NCI-H69 (cell line): ENCODE measurements at places on chromosomes 6 and 20.
A peak's percentile ranks its signal among the peaks of the same experiment; 100 is the strongest.

DNA sequence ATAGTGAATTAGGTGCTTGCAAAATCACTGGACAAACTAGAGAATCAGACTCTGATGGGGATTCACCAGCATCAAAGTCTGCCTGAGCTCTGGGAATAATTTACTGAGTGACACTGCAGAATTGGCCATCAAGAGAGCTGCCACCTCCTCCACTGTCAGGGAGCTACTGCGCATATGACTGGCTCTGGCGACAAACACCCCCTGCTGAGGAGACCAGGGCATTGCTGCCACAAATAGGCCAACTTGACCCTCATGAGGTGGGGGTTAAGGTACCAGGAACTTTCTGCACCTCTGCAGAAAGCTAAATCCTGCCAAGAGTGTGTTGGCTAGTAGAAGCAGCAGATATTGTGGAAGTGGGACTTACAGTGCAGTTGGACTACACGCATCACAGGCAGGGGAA, 88.0 kb downstream of the CDS2 start:
- DNase-seq = no peak

DNA sequence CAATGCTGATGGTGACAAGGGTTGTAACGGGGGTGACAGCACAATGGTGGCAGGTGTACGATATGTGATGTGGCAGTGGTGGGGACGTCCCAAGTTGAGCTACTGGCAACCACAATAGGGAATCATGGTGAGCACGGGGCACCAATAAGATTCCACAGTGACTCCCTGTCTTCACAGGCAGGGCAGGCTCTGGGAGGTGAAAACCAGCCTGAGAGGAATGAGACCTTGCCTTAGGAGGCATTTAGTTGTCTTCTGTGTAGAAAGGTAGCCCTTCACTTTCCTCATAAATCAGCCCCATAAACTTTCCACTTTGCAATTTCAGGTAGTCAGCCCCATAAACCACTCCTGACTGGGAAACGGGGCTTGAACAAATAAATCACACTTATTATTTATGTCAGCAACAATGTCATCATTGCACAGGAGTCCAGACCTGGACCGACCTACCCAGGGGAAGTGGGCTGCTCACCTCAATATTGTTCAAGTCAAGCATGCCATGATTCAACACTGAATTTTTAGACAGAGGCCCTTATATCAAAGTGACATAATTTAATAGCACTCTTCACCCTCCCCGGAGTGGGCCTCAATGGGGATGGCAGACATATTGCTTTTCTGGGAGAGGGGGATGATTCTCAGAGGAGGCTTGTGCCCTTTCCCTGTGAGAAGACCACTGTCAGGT, 150.8 kb downstream of the CDC5L start:
- DNase-seq = no peak

DNA sequence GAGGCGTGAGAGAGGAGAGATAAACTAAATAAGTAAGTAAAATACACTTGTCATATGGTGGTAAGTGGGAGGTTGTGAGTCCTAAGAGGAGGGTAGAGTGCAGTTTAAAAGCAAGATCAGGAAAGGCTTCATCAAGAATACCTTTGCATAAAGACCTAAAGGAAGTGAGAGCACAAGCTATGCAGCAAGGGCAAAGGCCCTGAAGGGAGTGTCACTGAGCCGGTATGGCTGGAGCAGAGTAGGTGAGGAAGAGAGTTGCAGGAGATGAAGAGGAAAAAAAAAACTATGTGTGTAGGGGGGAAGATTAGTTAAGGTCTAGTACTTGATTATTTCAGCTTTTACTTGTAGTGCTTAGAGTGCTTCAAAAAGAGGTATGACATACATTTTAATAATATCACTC, 11.0 kb downstream of the DNAAF9 start:
- DNase-seq = no peak

DNA sequence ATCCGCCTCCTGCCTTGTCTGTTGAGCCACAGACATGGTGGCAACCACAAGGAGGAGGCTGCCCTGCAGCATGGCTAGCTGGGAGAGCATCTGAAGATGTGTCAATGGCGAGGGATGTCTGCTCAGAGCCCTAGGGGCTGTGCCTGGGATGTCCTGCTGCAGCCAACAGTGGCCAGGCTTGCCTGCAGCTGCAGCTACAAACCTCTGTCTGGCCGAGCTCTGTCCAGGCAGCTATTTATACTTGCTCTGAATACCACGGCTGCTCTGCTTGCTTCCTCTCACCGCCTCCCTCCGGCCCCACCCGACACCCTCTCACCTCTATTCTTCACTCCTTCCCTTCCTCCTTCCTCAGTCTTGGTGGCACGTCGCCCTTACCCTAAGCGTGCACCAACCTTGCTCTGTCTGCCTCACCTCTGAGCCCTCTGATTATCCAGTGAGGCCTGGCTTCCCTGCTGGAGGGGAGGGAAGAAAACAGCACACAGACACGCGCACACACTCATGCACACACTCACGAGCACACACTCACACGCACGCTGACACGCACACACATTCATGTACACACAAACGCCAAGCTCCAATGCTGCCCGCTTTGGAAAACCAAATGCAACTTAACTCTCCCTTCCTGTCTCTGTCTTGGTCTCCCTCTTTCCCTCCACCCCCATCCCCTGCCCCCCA, at the start of gene ANGPT4:
Gene ANGPT4, minus strand, starts transcription at position 210 of the 675 bp plus-strand sequence. Its CDS starts 120 bp downstream, at position 90.
- DNase-seq = no peak

DNA sequence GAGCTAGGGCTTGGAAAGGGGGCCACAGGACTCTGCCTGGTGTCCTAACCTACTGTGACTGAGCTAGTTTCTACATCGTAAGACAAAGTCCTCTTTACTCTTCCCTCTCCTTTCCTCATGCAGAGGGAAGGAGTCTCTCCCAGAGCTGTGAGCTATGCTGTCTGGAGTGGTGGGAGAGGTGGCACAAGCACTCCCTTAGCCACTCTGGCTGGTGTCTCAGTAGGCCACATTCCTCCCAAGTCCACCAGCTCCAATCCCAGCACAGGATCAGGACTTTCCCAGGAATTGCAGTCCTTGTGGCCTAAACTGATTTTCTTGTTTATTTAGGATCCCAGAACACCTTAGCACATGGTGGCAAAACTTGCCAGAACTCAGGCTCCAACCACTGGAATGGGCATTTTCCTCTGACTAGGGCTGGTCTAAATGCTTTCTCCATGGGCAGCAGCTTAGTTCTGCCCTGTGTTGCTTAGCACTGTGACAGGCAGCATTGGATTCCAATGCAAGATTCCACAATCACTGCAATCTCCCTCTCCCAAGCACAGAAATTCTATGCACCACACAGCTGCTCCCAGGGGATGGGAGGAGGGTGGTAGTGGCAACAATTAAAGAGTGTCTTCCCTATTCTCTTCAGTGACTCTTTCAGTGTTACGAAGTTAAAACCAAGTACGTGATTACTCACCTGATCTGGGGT, 733.3 kb downstream of the HACE1 start:
- no peak for DNase-seq

GRCh38 chr6:38901802-38902522, 146.6 kb upstream of the GLP1R start:
- DNase-seq = no peak

- DNase-seq = no peak
Observed at GRCh38 chr6:156911581-156911980, 134.4 kb downstream of the ARID1B start.

DNA sequence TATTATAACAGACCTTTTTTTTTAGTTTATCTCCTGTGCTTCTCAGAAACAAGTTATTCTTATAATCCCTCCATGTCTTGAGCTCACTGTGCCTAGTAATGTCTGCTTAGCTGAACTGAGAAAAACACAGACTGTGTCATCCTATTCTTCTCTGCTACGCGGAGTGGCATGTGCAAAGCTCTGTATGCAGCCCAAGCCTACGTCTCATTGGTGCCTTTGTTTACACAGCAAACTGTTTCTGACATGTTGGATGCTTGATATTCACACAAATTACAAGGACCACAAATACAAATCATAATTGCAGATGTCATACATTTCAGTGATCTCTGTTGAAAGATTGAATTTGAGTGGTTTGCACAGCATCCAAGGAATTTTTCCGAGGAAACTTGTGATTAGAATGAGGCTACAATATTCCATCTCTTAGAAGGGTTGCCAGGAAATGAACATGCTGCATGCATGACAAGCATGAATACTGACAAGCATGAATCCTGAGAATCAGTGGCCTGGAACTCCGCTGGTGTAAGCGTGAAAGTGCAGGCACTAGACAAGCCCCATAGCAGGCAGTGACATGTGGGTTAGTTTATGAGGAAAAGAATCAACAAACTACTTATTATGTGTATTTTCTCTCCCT, 128.4 kb upstream of the SGK1 start:
- peak; percentile 9 for DNase-seq

DNA sequence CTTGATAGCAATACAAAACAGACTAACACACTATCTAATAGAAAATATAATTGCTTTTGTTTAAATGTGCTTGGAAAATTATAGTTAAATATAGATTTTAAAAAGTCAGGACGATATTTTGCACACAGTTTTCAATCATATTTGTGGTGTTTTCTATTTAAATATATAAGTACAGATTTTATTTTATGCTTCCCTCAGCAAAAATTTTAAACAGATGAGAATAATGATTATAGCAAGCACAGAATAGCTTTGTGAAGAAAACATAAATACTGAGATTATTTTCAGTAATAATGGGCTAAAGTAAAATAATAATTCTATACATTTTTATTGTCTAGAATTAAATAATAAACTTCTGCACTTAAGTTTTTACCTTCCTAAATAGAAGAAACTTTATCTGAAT, 809.4 kb downstream of the PHF3 start:
- no peak for DNase-seq

GRCh38 chr6:163468738-163469137, 54.2 kb downstream of the QKI start:
- peak; percentile 81 for DNase-seq

DNA sequence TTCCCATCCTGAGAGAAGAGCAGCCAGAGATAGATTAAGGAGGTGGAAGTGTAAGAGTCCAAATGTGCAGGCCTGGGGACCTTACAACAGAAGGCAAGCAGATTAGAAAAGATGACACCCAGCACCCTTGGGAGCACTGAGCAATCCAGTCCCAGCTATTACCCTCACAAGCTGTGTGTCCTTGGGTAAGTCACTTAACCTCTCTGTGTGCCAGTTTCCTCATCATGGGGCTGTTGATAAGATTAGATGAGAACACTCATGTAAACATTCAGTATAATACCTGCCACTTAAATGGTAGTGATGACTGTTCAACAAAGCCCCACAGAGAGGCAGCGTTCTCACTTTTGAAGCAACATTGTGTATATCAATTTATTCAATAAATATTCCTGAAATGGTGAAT, 114.8 kb upstream of the CST7 start:
- peak; percentile 19 for DNase-seq

DNA sequence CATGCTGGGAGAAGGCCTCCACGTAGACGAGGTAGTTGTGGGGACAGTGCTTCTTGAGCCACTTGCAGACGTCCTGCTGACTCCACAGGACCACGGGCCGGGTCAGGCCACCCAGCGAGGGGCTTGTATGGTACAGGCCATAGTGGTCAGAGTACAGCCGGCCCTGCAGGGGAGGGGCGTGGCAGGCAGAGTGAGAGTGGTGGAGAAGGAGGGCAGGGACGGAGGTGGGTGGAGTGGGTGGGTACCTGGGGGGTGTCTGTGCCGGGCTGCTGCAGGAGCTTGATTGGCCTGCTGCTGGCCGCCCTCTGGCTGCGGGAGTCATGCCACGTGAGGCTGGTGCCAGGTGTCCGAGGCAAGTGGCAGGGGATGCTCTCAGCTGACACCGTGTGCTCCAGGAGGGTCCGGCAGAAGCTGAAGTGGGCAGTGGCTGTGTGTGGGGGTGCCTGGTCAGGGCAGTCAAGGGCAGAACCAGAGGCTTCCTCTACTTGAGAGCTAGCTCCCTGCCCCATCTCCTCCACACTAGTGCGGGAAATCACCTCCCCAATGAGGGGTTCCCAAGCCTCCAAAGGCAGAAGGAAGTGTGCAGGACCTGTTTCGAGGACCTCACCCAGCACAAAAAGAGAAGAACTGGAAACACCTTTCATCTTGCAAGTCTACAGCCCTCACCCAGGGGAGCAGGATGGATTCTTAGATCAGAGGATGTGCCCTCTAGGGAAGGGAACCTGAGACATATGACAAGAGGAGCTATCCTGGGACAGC, 2.3 kb downstream of the SAMD10 start:
- no peak for DNase-seq

DNA sequence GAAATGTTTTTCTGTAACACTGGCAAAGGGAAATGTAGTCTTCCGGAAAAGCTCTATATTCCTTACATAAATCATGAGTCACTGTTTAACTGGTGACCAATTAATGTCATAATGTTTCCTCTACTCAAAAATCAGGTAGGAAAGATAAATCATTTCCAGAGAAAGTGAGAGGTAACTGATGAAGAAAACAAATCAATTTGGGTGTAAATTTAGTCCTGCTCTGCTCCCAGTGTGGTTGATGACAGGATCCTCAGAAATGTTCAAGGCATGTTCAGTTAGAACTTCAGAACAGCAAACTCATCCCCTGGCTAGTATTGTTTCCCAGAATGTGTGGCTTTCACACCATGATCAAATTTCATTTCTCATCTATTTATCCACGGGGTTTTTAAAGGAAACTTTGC, 38.8 kb upstream of the SPACA1 start:
- DNase-seq = no peak

DNA sequence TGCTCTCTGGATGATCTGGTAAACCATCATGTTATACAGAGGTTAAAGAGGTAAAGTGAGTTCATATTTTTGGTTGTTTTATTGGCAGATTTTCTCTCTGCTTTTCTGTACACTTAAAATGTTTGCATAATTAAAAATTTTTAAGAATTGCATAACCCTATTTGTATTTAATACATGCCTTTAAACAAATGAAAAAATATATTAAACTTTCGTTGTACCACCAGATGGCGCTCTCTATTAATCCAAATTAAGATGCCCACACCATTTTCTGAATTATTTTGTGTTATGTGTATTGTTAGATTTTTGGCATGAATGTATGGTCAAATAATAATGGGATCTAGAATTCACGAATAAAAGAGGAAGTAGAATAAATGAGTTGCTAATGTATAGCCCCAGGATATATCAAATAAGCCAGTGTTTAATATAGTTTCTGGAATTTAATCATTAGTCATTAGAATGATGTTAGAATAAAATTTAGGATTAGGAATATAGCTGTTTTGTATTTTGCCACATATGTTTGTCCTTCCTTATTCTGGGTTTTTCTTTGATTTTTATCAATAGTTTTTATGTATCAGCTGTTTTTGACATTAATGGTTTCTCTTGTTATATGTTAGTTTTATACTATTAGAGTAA, 38.9 kb downstream of the SMAP1 start:
- DNase-seq = peak; percentile 67
